Foreskin melanocyte (primary cell): ENCODE measurements at places on chromosomes 7 and 10.

DNA sequence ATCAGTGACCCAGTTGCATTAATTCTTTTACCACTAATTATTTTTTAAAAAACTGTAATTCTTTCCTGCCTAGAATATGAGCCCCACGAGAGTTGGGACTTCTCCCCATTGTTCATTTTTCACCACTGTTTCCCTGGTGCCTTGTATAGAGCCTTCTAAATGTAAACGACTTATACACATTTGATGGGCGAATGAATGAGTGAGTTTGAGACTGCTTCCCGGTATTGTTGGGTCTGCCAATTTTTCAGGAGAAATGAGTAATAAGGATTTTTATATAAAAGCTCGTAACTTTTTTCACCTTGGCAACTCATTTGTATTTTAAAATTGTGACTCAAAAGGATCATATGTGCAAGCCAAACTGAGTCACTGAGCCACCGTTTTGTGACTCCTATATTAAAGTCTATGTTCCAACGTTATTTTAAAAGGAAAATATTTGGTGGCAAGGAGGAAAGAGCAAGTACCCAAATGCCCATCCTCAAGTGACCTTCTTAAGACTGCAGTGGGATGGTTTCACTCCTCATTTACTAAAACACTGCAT is 621.3 kb downstream of the KCNMA1 start:
- DNase-seq: no peak

DNA sequence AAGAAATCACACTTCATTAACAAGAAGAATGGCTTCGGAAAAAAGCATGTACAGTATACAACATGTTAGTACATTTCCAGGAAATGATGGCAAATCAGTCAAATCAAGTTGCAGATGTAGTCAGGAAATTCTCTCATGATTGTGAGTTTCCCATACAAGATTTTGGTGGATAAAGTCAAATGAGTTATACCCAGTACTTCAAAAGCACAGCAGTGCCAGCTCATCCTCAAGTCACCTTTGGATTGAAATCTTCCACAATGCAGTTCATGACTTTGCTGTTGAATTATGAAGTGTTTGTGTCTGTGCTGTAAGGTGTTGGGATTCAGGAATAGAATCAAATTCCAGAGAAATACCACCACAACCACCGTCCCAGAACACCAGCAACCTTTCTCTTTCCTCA is 301.3 kb upstream of the BMPER start:
- no peak for DNase-seq

GRCh38 chr10:4588824-4589223 is 237.2 kb upstream of the AKR1E2 start:
- no peak for DNase-seq

GRCh38 chr10:1130995-1131790 is 75.0 kb downstream of the WDR37 start:
- DNase-seq: no peak

GRCh38 chr10:90916392-90917237 is 4.3 kb downstream of the ANKRD1 start:
- no peak for DNase-seq

DNA sequence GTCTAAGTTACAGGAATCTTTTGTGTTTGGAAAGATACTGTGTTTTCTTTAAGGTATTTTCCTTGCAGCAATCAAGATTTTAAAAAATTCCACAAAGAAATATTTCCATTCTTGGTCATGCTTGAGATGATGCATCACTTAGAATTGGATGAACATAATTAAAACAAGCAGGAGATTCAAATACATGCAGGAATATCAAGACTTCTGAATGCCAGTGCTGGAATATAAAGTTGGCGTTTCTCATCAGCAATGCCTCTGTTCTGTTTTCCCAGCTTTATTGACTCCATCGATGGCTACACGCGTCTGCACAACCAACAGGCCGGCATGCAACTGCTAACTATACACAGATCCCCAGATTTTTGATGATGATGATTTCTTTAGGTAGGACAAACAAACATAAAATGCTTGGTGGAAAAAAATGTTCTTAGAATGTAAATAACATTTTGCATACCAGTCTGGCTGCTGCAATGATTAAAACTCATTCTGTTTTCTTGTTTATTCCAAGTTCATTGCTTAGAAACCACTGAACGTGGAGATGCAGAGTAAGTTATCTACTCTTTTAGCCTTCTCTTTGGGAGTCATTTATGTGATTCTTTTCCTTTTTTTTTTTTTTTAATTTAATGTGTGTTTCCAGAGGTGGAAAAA is 91.3 kb upstream of the FAM171A1 start:
- DNase-seq: no peak

- DNase-seq: no peak
These were observed 74.9 kb upstream of the PRPS1L1 start for GRCh38 chr7:18102576-18102975.

DNA sequence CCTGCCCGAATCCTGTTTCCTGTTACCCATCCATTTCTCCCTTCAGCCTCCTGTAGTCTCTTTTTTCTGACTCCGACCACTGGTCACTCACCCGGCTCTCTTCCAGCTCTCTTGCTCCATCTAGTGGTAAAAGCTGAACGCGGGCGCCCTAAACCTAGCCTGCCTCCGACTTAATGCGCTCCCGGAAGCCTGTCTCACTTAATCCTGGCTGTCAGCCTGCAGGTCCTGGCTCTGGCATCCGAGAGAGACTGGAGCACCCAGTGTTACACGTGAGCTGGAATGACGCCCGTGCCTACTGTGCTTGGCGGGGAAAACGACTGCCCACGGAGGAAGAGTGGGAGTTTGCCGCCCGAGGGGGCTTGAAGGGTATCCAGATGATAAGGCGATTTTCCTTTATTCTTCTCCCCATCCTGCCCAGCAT is 10.3 kb downstream of the SUMF2 start:
- DNase-seq: peak; percentile 79

- DNase-seq: peak; percentile 59
These were observed 327.6 kb downstream of the TNS3 start for GRCh38 chr7:47254081-47254977.

DNA sequence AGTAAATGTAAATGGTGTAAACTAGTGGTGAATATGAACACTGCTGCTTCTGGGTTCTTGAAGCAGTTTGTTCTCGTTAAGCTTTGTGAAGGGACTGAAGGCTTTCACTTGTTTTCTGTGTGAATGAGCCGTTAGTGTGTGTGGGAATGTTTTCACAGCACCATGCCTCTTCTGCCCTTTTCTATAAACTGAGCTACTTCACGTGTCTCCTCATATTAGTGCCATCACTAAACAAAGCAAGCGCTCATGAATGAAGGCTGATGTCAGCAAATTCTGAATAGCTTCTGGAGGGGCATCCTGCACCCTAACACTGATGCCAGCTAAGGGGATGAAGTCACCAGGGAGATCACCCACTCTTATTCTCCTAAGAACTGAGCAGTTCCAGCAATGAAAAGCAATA is 205.6 kb upstream of the ETV1 start:
- peak; percentile 81 for DNase-seq

DNA sequence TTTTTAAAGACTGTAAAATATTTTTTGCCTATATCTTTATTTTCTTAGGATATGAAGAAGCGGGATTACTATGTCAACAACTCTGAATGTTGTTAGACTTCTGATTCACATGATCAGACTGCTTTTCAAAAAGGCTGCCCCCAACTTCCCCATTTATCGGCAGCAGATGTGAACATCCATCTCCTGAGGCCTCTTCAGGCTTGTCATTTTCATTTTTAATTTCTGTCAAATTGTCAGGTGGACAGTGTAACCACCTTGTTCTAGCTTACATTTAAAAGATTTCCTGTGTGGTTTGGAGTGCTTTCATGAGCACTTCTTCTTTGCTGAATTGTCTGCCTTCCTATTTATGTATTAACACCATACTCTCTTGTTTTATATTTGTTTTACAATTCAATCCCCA is 78.8 kb upstream of the GSDME start:
- DNase-seq: no peak

DNA sequence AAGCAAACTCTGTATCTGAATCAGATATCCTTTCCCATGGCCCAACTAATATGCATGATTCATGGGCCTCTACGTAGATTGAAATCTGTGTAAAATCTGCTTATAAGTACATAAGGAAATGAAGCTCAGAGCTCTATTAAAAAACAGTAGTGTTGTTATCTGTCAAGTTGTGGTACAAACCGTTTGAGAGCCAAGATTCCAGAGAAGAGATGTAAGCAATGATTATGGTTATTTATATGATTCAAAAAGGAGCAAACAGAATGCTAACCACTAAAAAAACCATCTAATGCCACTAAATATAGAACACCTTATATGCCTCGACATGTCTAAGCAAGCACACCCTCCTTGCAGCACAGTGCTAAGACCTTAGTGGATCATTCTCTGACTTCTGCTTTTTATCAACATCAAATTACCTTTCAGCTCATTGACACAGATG is 26.6 kb downstream of the RPP38 start:
- DNase-seq: no peak

GRCh38 chr10:116141855-116142254 is 131.2 kb downstream of the GFRA1 start:
- no peak for DNase-seq

- no peak for DNase-seq
These were observed 50.0 kb upstream of the GRB10 start for GRCh38 chr7:50832744-50833143.

DNA sequence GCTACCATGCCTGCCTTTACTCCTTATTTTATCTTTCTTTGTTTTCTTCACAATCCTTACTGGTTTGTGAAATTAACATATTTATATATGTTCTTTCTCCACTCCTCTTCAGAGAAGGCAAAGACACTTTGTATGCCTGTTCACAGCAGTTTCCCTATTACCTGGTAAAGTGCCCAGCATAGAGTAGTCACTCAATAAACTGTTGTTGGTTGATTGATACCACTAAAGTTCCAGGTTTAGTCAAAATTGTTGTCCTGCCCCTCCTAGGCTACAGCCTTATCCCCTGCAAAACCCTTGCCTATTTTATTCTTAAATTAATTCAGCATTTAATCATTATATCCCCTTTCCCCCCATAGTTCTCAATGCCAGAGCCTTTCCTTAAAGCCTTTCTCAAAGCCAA is 76.1 kb downstream of the POLL start:
- DNase-seq: no peak

DNA sequence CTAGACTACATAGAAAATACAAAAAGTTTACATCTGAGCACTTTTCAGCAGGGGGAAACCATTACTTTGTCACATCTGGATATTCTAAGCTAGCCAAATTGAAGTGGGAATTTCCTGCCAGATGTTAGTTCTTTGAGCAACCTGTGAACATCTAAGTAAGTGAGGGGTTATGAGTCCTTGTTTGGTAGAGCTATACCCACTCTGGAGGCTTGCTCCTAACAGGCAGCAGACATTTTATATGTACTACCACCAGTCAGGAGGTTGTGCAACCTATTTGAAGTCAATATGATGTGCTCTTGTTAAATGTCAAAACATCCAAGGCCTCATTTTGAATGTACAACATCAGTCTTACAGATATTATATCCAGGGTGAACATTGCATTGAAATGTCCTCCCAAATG is 143.3 kb upstream of the KAT6B start:
- DNase-seq: no peak

DNA sequence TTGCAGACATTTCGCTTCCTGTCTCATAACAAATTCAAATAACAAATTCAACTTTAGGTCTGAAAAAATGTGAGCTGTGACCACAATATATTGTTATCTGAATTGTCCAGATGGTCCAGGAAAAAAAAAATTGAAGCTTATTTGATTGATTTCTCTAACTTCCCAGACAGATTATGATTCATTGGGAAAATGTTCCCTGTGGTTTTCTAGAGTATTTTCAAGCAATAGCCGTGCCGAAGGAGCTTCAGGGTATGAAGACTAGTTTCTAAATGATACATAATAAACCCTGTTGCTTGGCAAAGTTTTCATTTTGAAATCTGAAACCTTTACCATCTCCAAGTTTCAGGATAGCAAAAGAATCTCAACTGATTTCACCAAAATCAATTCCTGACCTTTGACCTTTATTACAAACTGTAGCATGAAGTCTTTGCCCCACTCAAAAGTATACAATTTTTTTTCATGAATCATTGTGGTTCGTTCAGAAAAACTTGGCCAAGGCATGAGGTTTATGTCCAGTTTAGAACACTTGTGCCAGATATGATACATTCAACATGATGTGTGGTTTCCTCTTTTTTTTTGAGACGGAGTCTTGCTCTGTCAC is 109.9 kb downstream of the JCAD start:
- peak; percentile 70 for DNase-seq

- no peak for DNase-seq
These were observed 95.4 kb upstream of the SEMA3C start for GRCh38 chr7:81014266-81014665.

DNA sequence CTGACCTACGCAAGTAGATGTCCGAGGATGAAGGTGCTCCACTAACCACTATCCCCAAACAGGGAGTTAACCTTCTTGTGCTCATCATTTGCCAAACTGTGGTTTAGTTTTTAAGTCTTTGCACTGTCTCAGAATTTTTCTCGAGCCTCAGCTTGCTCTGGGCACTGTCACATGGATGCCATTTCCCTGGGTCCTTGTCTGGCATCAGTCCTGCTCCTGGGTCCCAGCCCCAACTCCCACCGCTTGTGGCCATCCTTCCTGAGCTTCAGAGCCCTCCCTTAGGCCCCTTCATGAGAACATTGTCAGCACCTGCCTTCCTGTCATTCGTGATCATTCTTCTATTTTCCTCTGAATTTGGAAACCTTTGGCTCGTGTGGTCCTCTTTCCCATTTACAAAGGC is 33.8 kb downstream of the C10orf71 start:
- DNase-seq: no peak

- DNase-seq: peak; percentile 69
These were observed 166.8 kb upstream of the NFE2L3 start for GRCh38 chr7:25985196-25985595.

DNA sequence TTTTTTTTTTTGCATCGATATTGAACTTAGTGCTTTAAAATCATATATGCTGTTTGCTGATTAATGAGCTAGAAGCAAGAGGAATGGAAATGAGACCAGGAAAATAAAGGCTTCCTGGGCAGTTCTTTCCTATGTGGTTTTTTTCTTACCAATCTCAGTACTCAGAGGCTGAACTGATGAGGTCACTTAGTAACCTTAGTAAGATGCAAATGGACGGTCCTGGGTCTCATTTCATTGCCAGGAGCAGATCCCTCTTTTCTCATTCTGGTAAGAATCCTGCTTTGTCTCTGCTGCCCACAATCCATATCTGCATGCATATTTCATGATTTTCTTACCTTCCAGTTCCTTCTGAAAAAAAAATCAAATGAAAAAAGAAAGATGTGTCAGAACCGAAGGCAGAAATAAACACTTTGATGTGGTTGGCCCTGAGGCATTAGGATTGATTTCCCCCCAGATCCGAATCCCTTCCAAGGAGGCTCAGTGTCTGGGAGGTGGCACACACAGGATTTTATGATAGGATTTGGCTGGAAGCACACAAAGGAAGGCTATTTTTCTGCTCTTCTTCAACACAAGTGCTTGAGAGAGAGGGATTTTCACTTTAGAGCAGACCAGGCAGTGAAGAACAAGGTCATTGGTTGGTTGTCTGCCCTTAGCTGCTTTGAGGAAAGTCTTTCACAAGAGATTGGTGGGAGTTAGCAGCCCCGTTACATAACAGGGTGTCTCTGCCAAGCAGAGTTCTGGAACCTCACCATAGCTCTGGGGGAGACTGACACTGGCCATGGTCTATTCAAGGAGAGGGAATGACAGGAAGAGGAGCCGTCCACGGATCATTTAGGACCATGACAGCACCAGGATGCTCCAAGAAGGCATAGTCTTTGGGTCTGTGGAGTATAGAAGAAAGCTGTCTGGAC is 150.0 kb downstream of the CAMK1D start:
- no peak for DNase-seq
